Stimulated activated CD8-positive, alpha-beta memory T cell treated with anti-CD3 and anti-CD28 coated beads, Interleukin-12 subunit alpha, Interleukin-12 subunit beta, amount 100 ng/mL, for 1 hour (primary cell): ENCODE measurements at places on chromosomes 7 and 10.

GRCh38 chr10:88216976-88217375, 353.6 kb downstream of the PTEN start:
- DNase-seq = no peak

DNA sequence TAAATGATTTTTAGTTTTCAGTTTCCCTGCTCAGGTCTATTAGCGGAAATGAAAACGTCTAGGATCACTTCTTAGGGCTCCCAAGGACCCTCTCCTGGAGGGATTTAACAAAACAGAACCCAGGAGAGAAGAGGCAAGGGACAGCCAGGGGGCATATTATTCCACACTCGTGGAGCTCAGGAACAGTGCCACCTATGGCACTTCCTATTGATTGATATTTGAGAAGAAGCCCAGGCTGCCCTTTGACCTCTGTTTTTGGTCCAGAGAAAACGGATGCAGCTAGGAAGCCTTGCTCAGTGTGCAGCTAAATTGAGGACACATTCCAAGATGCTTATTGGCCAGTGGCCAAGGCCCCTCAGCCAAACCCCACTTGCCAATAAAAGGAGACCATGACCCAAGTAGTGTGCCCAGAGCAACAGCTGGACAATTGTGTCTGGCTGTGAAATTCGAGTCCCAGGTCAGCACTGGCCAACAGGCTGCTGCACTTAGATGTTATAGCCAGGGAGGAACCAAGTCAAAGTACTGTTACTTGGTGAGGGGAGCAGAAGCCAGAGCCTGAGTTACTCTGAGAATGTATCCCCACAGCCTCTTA, 24.0 kb upstream of the GPNMB start:
- DNase-seq = no peak

- DNase-seq = no peak
Observed at GRCh38 chr10:35607475-35608327, 2.6 kb downstream of the GJD4 start.

DNA sequence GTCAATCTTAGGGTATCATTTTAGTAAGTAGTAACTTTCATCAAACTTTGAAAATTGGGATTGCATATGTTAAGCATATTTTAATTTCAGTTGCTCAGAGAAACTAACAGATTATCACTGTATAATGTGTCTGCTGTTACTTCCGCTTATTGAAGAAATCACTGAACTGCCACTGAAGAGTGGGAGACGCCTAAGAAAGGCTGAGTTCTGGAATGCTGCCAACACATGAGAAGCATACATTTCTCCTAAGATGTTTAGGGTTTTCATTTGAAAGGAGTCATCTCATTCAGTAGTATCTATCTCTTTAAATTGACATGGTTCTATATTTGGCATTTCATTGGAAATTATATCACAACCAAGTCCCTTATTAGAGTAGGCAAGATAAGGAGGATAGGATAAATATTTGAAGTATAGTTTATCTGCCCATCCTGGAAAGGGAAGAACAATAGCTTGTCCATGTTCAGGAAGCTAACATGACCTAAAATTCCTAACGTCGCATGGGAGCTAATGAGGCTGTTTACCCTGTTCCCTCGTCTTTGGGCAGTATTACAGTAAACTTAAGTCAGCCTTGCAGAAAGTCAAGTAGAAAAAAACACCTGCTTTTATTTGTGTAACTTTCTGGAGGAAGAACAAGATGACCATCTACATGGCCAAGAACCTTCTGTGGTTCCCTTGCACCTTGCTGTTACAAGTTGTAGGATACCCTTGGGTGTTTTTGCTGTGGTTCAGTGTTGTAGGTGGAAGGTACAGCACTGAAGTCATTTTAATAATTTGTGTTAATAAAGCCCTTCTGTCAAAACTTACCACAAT, 67.3 kb downstream of the NHLRC2 start:
- no peak for DNase-seq

DNA sequence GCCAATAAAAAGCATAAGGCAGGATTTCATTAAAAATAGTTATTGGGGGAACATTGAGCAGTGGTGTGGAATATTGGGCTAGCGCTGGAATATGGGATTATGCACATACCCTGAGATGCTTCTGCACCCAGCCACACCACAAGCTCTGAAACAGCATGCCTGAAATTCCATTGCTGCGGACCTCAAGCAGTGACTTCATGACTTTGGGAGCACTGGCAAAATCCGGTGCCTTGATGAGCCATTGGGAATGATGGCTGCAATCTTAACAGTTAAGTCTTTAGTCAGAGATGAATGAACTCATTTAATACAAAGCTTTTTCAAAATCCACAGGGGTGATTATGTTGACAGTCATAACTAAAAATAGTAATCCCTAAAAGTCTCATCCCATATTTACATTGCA, 274.7 kb upstream of the MTPN start:
- no peak for DNase-seq

GRCh38 chr10:68636335-68636734, 76.2 kb downstream of the TET1 start:
- DNase-seq = no peak

- DNase-seq = peak; percentile 27
Observed at GRCh38 chr10:100872034-100872791, 40.5 kb upstream of the SLF2 start.

DNA sequence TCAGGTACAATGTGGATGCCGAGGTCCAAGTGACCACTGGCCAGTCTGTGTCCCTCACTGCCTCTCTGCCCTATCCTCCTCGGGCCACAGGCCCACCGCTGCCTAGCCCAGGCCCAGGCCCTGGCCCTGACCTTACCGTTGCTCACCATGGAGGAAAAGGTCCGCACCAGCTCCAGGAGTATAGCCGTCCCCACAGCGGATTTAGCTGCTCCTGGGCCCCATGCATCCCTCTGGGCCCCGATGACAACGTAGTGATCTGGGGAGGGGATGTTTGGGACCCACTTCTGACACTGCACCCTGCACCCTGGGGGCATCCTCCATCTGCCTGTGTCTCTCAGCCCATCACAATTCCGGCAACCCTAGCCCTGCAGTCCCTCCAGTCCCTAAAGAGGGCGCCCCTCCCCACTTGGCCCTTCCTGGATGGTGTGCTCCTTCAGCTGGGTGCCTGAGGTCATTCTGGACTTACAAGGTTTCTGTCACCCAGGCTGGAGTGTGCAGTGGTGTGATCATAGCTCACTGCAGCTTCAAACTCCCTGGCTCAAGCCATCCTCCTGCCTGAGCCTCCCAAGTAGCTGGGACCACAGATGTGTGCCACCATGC, 12.1 kb downstream of the TFR2 start:
- DNase-seq = no peak

- DNase-seq = no peak
Observed at GRCh38 chr10:25890995-25891394, 43.0 kb upstream of the MYO3A start.
